ENCODE measurements at places on chromosomes 2 and 18.
A peak's percentile ranks its signal among the peaks of the same experiment; 100 is the strongest.

GRCh38 chr2:239058766-239059165 lies 210.9 kb downstream of the TWIST2 start:
- no peak for DNase-seq

DNA sequence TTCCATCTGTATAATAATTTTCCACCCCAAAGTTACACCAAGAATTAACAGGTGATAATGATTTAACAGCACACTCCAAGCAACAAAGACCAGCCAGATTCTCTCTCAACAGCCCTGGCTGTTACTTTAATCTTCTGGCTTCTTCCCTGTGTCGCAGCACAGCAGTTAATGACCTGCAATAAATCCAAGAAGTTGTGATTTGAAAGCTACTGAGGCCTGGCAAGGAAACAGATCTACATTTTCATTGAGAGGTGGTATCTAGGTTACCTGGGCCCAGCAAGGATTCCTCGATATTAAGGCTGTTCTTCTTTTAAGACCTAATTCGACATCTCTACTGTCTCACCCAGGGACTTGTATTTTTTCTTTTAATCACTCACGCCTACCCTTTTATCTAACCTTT lies 433.8 kb downstream of the NBAS start:
- DNase-seq = no peak

DNA sequence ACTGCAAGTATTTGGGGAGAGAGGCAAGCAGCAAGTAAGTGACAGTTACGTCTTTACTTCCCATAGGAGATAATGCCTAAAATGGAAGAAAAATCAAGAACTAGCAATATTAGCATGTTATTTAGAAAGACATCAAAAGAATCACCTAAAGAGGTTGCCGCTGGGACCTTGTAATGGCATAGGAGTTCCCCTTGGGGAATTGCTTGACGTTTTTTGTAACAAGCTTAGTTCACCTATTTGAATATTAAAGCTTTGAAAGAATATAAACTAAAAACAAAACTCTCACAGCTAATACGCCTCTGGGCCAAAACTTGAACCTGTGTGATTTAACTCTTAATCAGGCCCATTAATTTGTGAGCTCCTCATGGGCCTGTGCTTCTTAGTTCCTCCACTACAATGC lies 89.0 kb downstream of the AAK1 start:
- no peak for DNase-seq

- peak; percentile 69 for DNase-seq
Measured at GRCh38 chr2:69082430-69082997, 69.5 kb downstream of the ANTXR1 start.

DNA sequence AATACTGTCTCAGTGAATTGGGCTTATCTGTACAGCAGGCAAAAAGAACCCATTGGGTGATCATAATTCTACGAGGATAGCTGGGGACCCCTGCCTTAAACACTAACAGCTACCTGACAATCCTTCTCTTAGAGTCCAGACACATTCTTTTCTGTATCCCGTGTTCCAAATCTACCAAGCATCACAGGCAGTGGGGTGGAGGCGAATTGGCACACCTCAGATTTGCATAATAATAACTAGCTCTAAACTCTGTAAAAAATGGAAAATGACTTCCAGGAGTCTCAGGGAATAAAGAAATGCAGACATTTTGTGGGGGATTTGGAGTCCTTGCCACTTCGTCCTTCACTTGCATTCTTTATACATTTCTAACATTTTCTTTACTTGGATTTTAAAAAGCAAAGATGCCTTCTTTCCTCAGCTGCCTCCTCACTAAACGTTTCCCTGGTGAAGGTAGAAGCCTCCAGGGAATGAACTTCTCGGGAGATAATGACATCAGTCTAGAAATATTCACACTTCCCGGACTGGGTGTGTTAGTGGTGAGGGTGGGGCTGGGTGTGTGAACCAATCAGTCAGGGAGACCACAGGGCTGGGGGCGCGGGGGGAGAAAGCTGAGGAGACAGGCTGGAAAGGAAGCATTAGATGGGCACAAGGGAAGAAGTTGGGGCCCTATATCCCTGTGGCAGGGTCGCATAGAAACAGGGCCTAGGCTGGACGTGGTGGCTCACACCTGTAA lies 59.1 kb upstream of the BOD1L2 start:
- DNase-seq = no peak

DNA sequence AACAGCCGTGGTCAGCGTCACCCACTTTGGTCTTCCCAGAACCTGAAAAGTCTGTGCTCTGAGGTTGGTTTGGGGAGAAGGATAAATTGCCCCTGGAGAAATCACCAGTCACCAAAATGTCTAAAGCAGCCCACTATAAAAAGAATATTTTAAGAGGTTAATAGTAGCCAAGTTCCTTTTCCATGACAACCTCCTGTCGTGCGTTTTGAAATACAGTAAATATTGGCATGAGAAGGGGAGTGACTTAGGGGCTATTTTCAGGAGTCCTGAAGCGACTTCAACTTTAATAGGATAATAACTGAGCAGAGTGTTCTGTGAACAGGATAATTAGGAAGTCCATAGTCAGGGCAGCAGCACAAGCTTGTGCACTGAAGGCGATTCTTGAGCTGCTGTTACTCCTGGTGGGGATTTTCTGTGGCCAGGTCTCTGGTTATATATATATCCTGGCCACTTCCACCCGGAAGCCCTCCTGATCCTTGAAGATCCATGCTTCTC lies 49.3 kb downstream of the RNF144A start:
- no peak for DNase-seq
